ENCODE measurements at places on chromosomes 7 and 10.

GRCh38 chr10:58892031-58892531, 284.4 kb upstream of the PHYHIPL start:
- DNase-seq = no peak

DNA sequence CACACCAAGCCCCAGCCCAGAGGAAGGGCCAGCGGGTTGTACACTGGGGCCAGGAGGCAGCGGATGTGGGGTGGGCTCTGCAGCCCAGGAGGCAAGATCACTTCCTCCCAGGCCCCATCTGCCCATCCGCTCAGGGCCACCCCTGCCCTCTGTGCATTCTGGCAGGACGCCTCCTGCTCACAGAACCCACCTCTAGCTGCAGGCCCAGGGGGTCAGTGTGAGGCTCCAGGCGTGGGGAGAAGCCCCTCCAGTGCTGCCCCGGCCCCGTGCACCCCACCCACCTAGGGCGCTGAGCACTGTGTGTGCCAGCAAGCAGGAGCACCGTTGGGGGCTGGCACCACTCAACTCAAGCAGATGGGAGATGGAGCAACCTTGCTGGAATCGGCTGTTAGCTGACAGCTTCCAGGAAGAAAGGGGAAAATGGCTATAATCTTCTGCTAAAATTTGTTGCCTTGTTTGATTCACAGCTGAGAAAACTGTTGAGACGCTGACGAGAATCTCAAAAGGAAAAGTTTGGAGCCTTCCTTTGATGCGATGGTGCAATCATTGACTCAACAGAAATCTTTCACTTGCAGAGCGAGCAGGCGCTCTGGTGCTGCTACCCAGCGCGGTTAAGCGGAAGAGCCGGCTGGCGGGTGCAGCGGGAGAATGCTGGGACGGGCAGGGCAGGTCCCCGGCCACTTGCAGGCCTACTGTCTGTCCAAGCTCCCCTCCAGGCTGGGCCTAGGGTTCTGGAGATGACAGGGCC, 276.1 kb downstream of the ELFN1 start:
- no peak for DNase-seq

GRCh38 chr7:157612664-157613561, 276.1 kb downstream of the DNAJB6 start:
- DNase-seq = no peak

DNA sequence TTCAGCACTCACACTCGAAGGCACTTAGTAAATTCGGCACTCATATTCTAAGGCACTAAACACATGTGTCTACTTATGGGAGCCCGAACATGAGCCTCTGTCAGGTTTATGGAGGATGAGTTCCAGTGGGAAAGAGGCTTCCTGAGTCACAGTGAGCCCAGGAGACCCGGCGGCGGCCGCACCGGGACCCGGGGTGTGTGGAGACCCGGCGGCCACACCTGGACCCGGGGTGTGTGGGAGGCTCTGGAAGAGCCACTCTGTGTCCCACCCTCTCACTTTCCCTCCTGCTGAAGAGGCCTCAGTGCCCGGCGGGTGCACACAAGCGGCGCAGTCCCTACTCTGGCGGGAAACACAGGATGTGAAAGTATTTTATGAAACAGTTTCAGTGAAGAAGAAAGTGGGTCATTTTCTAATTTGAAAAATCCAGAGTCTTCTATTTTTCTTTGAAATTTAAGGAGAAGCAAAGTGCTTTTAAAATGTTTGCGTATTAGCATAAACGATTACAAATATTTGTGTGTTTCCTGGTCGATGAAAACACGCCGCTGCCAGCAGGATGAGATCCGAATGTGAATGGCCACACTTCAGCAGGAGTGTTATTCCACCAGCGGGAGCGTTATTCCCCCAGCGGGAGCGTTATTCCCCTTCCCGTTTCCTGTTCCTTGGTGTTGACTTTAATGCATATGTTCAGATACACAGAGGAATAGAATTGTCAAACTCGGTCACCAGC, 625.1 kb downstream of the DNAJB6 start:
- DNase-seq = no peak

GRCh38 chr7:45881280-45881758, 7.0 kb upstream of the IGFBP1 start:
- no peak for DNase-seq

DNA sequence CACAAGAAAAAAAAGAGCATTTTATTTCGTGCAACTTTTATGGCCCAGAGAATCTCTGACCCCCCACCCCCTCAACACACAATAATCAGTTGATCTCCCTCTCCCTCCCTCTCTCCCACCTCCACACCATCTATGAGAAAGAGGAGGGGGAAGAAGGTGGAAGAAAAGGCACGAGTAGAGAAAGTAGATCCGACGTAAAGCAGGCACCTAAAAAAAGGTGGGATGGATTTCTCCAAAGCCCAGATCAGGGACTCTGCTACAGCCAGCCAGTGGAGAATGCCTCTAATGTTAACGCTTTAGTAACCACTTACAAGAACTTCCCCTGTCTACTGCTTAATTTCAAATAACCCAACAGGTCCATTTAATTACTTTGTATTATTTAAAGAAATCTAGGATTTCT, 24.4 kb downstream of the KMT2C start:
- DNase-seq = no peak

DNA sequence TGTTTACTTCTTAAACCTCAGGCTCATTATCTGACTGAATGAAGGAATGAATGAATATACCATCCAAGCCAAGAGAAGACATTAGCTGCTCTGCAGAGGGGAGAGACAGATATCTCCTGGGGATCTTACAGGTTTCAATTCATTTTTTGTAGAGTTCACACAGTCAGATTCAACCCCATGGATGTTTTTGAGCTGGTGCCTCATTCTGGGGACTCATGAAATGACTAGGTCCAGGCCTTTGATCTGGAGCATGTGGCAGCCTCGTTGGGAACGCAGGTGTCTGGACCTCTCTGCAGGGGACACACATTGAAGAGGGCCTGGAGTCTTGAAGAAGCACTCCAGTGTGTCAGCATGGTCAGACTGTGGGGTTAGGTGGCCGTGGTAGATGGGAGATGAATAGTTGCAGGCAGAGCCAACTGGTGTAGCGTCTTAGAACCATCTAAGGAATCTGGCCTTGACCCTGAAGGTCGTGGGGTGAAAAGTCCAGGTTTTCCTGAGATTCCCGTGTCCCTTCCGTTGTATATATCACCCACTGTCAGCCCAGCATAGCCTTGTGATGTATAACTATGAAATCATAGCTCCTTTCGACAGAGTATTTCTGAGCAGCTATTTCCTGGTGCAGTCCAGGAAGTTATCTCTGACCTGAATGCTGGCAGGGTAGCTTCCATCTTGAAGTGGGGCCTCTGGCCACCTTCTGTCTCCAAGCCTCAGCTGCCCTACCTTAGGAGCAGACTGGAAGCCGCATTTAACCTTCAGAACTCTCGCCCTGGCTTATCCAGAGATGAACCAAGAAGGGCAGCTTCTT, 22.3 kb downstream of the BTBD16 start:
- DNase-seq = no peak

- no peak for DNase-seq
These were observed 52.9 kb upstream of the CACNB2 start for GRCh38 chr10:18087355-18087754.

GRCh38 chr7:10571759-10572158, 401.9 kb upstream of the PHF14 start:
- DNase-seq = no peak

DNA sequence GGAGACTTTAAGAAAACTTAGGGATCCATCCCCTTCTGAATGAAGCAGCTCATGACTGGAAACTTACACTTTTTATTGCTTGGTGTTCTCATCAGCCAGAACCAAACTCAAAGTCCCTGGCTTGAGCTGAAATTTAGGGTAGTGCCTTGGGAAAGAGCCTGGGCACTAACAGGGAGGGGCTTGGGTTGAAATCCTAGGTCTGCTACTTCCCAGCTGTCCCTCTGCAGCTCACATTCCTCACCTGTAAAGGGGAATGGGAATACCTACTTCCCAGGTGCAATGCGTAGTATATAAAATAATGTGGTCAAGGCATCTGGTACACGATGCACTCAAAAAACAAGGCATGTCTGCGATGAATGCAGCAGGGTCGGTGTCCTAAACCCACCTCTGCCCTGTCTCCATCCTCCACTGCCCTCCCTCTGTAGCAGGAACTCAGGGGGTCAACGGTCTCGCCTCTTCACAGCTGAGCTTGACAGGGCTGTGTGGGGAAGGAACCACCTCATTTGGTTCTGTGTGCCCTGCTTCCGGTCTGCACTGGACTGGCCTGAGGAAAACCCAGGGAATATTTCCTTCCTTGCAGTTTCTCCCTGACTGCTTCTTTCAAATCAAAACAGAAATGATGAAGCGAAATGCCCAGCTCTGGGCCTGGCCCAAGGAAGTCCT, 80.0 kb downstream of the COBL start:
- no peak for DNase-seq

- DNase-seq = no peak
These were observed 32.0 kb downstream of the ADAP1 start for GRCh38 chr7:922334-923107.

GRCh38 chr7:2610898-2611297, 20.9 kb upstream of the TTYH3 start:
- no peak for DNase-seq

- no peak for DNase-seq
These were observed 99.2 kb upstream of the PCBD1 start for GRCh38 chr10:70987396-70988130.

DNA sequence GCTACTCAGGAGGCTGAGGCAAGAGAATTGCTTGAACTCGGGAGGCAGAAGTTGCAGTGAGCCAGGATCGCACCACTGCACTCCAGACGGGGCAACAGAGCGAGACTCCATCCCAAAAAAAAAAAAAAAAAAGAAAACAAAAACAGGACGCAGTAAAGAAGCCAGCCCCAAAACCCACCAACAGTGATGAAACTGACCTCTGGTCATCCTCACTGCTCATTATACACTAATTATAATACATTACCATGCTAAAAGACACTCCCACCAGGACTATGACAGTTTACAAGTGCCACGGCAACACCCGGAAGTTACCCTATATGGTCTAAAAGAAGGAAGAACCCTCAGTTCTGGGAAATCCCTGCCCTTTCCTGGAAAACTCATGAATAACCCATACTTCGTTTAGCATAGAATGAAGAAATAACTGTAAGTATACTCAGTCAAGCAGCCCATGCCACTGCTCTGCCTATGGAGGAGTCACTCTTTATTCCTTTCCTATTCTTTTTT, 40.0 kb upstream of the EIF4H start:
- no peak for DNase-seq

DNA sequence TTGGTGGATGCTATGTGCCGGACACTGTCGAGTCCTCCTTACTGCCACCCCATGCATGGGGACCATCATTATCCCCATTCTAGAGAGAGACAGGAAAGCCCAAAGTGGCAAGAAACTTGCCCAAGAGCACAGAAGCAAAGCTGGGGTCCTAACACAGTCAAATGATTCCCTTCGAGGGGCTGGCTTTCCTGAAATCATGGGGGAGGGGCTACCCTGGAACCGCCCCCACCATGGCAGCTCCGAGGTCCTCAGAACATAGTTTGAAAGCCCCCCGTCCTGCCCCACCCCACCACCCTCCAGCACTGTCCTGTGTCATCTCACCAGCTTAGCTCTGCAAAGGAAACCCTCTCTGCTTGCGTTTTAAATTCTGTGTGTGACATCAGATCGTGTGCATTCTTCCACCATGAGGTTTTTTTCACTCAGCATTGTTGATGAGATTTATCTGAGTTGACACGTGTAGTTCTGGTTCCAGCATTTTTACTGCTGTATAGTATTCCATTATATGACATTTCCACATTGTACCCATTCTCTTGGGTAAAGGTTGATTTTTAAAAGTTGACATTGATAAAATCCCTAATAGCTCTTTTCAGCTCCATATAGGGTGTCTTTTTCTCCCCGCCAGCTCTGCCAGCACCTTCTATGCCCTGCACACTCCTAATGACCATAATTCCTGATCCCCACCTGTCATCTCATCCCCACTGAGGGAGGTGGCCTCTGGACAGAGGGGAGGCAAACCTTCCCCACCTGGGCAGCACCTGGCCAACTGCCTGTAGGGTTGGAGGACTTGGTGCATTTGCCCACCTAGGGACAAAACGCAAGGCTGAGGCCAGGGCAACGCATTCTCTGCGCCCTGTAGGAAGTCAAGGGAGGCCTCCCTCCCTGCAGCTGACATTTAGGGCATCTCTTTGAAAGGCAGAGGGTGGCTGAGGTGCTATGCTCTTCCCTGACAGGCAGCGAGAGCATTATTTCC, 100.2 kb upstream of the GPR26 start:
- DNase-seq = no peak

GRCh38 chr7:32140210-32140939, 70.2 kb upstream of the PDE1C start:
- no peak for DNase-seq

DNA sequence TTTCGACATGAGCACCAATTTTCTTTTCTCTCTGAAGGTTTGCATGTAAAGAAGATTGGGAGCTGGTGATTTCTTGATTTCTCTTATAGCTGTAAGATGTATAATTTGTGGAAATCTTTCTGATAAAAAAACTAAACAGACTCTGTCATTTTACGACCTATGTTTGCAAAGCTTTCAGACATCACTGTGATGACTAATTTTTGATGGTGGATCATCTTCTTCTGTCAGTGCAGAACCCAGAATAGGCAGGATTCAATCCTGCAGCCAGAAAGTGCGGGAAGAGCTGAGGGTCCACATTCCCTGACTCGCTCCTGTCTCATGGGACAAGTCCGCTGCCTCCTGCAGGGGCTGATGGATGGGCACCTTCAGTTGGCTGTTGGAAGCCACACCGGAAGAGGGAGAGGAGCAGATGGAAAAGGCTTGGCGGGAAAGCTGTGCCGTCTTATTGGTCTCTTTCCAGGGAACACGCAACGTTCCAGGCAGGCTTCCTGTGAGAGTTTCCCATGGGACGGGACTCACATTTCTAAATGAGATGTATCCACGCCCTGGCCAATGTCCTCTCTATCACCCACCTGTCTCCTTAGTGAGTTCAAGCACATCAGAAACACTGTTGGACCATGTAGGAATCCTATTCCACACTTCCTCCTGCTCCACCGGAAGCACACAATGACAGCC, 186.9 kb downstream of the PRPF18 start:
- DNase-seq = no peak

- no peak for DNase-seq
These were observed 45.5 kb downstream of the GTF2IRD1 start for GRCh38 chr7:74498996-74499834.

GRCh38 chr7:115217373-115217772, 295.5 kb downstream of the MDFIC start:
- no peak for DNase-seq

GRCh38 chr10:62614389-62615157, 189.9 kb upstream of the ADO start:
- DNase-seq = no peak

All from NCI-H1105 treated with DMSO at 0.1 percent for 48 hours (cell line).